Inflammatory macrophage treated with lipopolysaccharide for 4 hours (primary cell): ENCODE measurements at places on chromosomes 13 and 19.

DNA sequence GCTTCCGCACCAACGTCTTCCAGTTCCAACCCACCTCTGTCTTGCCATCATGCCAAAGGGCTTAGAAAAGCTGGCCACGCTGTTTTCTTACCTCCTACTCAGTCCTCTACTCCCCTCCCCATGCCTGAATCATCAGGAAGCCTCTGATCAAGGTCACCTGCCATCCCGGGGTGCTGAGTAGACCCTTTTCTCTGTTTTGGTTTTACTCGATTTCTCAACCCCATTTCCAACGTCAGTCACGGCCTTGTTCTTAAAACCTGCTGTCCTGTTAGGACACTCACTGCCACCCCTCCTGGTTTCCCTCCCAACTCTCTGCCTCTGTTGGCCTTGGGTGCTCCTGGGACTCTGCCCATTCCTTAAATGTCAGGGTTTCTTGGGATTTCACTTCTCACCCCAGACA lies 350.1 kb downstream of the FOXO1 start:
- DNase-seq = no peak

GRCh38 chr13:93777504-93777903 lies 550.9 kb downstream of the GPC6 start:
- no peak for DNase-seq

- no peak for DNase-seq
Observed at GRCh38 chr13:44068169-44068568, 188.5 kb downstream of the LACC1 start.

DNA sequence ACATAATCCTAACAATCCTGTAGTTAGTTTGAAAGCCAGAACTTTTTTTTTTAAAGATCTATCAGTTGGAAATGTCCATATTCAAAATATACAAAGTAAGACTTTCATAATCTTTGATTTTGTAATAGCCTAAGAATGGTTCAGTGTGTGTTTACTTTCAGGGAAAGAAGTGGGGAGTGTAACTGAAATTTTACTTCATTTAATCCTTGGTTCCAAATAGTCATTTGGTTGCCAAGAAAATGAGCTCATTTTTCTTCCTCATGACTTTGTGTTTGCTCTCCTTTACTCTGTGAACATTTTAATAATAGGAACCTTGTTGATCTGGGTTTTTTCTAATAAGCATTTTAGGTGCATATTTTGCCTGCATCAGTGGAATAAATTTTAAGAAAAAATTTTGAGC lies 278.8 kb downstream of the SLITRK6 start:
- no peak for DNase-seq

GRCh38 chr19:50482271-50482855 lies 5.7 kb upstream of the GARIN5A start:
- DNase-seq = no peak

DNA sequence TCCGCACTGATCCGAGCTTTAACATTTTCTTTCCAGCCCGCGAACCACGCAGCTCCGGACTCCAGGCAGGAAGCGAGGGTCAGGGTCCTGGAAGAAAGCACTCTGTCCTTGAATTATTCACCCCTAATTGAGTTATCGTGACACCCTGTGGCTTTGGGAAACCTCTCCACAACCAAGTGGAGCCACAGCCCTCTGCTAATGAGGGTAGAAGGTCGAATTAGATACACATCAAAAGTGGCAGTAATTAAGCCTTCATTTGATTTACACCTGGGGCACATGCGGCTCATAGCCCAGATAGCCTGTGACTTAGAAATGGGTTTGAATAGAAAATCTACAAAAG lies 15.9 kb upstream of the RNF17 start:
- DNase-seq = no peak

- DNase-seq = no peak
Observed at GRCh38 chr13:77118134-77118533, 91.2 kb upstream of the FBXL3 start.

DNA sequence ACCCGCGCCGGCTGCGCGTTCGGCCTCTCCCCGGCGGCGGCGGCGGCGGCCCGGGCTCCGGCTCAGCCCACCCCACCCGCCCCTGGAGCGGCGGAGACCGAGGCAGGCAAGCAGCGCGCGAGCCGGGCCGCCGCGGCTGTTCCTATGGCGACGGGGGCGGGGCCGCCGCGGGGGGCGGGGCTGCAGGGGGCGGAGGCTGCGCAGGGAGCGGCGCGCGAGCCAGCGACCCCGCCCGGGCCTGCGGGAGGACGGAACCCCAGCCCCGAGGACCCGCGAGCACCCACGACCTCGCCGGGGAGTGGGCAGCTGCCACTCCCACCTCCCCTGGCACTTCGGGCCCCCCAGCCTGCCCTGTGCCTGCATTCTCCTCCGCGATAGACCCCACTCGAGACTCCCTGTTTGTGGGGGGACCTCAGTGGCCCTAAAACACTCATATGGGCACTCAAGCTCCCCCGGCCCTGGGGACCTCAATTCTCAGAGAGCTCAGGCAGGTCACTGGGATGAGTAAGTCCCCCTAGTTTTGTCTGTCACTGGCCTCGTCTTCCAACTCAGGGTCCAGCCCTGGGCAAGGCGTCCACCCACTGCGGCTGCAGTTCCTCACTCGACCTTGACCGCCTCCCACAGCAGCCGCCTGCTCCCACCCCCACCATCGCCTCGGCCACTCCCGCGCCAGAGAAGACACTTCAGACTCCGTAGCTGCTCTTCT lies at the start of gene CTXN1:
Gene CTXN1, minus strand, starts transcription at position 115 of the 706 bp plus-strand sequence. CDS start 597 bp downstream, outside the sequence.
- peak; percentile 46 for DNase-seq

DNA sequence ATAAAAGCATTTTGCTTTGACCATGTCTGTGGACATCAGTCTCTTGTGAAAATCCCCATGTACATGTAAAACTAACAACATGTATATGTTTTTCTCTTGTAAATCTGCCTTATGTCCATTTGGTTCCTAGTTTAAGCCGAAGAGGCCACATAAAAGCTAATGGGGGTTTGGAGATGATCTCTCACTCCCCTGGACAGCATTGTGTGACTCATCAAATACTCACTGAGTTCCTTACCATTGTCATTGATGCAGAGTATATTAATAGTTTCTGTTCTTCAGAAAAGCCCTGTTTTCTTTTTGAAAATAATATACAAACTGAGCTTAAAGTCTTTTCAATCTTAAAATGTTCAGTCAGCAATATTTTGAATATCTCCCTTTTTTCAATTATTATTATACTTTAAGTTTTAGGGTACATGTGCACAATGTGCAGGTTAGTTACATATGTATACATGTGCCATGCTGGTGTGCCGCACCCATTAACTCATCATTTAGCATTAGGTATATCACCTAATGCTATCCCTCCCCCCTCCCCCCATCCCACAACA lies 536.7 kb upstream of the HTR2A start:
- DNase-seq = no peak

GRCh38 chr19:37251308-37252229 lies 33.6 kb downstream of the ZNF383 start:
- peak; percentile 2 for DNase-seq

DNA sequence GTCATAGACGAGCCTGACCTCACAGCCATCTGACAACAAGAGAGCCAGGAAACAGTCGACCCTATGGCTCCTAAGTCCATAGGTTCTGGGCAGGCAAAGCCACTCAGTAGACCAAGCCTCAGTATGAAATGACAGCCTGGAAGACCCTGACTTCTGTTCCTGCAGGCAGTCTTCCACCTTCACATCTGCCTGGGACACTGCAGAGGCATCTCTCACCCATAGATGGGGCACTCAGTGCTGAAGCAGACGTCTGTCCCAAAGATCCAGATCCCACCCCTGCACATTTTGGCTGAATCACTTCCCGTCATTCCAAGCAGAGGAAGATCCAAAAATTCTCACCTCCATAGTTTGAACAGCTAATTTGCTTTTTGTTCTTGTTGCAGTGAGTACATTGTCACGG lies 139.3 kb upstream of the ZNF507 start:
- no peak for DNase-seq
